Lung (tissue), 17 donors: ENCODE measurements at places on chromosomes 3 and 15. TPM values are rescaled to one million over a fixed set of nuclear protein-coding genes. Genes with fewer than 3 reads are reported as not detected.

- DNase-seq, result peak; percentile 12
- H3K36me3 ChIP-seq, result no peaks in the 10 kb centered on the region
- no peak overlapping the region for H3K27ac ChIP-seq
- H3K4me1 ChIP-seq, result no peaks in the 10 kb centered on the region
Observed at GRCh38 chr15:66908744-66909095, 156.7 kb upstream of the SMAD3 start.

DNA sequence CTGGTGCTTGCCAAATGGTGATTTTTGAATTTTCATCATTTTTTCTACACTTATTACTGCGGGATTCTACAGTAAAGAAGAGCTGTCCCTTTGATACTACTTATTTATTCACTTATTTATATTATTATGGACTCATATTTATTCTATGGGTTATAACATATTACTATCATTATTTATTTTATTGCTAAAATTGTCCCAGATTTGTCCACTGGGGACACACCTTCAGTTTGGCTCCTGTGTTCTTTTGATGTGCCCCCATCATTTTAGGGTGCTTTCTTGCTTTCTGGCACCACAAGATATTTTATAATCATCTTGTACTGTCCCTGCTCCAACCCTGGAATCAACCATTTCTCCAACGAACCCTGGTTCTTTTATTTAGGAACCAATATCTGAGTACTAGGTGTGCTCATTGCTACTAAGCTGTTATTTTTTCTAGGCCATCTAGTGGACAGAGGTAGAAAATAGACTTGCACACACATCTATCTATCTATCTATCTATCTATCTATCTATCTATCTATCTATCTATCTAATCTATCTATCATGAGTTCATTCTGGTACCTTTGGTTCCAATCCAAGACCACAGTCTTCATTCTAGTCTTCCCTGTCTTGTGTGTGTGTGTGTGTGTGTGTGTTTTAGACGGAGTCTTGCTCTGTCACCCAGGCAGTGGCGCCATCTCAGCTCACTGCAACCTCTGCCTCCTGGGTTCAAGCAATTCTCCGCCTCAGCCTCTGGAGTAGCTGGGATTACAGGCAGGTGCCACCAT is 16.0 kb downstream of the SLC22A14 start:
- DNase-seq, result peak; percentile 10
- no peaks in the 10 kb centered on the region for H3K36me3 ChIP-seq
- no peaks in the 10 kb centered on the region for H3K27me3 ChIP-seq

- H3K4me3 ChIP-seq, result no peak overlapping the region
- H3K27me3 ChIP-seq, result no peaks in the 10 kb centered on the region
- DNase-seq, result no peak
Observed at GRCh38 chr15:28023422-28023821, 75.7 kb downstream of the OCA2 start.

CHRFAM7A gene
- 1.1 TPM for polyA plus RNA-seq

SPTBN5 gene
- polyA plus RNA-seq, result 3.5 TPM
